ENCODE measurements at places on chromosomes 2 and 18.

DNA sequence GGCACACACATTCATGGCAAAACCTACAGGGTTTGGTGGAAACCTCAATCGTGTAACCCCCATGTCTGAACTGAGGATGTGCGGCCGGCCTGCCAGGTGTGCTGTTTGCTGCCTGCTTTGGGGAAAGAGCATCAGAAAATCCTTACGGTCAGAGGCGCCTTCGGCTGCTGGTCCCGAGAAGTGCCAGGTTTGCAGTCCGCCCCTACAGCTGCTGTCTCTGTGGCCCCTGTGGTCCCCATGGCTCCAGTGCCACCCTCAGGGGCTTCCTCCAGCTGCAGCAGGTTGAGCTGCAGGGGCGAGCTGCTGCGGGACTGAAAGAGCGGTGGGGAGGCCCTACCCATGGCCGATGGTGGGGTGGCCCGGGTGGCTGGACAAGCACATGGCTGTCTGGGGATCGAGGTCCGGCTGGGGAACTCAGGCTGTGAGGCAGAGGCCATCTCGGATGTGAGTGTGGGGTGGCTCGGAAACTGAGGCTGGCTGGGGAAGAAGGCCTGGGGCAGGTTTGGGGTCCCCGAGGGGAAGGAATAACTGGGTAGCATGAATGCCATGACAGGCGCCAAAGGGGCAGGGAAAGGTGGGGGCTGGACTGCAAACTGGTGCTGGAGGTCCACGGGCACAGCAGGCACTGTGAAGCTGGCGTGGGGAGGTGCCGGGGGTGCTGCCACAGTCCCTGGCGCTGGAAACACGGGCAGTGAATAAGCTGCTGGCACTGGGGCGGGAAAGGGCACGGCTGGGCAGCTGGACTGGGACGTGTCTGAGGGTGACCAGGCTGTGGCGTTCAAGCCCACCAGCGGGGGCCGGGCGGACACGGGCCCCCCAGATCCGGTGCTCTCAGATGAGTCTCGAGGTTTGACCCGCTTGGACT lies 13.2 kb upstream of the HES6 start:
- DNase-seq, result no peak

GRCh38 chr2:214987261-214987660 lies 151.2 kb downstream of the ABCA12 start:
- DNase-seq, result no peak

DNA sequence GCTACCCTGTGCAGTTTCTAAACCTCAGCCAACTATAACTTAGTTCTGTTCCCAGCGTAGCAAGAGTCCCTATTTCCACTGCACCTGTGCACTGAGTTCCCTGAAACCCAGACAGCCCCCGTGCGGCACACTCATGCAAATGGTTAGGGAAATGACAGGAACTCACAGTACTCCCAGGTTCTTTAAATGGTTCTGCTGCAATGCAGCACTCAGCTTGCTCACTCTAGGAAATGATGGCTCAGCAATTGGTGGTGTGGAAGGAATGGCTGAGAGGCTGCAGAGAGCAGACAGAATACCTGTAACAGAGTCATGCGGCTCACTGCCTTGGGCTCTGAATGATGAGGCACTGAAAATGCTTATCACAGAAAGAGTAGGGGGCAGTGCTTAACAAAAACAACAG lies 143.0 kb downstream of the RAD51AP2 start:
- no peak for DNase-seq

- DNase-seq, result no peak
These were observed 35.0 kb downstream of the SNED1 start for GRCh38 chr2:241033336-241033987.

DNA sequence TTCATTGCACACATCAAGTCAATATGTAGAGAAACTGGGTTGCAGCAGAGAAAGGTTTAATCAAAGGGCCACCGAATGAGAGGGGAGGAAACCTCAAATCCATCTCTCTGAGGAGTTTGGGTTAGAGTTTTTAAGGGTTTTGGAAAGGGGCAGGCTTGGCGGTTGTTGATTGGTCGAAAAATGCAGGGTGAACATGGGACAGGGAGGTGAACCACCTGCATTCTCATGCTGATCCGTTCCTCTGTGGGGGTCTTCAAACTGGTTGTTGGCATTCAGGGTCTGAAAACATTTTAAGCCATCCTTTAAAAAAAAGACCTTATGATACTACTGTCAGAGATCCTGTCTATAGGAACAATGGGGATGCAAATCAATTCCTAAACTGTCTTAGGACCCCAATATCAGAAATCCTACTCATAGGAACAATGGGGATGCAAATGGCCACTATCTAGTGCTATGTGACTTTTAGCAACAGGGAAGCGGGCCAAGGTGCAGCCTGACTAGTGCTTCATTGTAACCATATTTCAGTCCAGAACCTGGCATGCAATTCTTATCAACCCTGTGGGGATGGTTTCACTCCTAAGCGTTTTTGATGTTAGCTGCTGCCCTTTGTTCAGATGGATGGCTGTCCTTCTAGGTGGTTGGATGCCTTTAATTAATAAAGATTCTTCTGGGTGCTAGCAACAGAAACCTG lies 120.1 kb upstream of the MGAT5 start:
- DNase-seq, result no peak

GRCh38 chr2:61694312-61695274 lies 156.4 kb upstream of the XPO1 start:
- peak; percentile 69 for DNase-seq

DNA sequence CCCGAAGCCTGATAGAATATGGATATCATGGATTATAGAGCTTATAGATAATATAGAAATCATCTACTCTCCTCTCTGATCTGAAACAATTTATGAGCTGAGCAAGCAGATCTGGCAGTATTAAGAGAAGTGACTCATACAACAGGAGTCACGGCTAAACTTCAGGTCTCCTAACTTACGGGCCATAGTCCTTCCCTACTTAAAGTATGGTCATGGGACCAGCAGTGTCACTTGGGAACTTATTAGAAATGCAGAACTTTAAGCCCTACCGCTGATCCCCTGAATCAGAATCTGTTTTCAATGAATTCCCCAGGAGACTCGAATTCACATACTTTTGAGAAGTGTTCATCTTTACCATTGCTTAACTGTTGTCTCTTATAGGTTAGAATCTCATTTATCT lies 195.7 kb upstream of the FANCL start:
- no peak for DNase-seq

DNA sequence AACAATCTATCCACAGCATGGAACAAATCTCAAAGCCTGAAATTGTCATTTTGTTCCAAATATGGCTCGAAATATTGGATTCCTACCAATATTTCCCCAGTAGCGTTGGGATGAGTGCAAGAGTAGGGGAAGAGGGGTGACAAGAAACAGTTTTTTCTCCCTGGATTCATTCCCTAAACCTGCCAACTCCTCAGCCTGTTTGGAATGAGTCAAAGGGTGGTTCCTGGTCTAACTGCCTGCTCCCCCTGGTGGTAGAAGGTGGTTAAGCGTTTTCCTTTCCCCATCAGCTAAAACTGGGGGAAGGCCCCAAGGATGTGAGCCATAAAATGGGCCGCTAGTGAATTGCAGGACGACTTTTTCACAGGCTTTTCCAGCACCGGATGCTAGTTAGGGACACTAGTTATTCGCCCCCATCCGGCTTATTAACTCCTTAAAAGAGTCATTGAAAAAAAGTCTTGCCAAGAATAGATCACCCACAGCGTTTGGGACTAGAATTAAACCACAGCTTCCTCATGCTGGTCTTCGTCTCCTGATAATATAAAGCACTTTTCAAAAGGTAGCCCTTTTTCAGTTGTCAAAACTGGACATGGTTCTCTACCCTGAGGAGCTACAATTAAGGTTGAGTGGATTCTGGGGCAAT lies 72.5 kb downstream of the DHRS9 start:
- peak; percentile 28 for DNase-seq

GRCh38 chr18:46176001-46176400 lies 71.8 kb downstream of the HAUS1 start:
- no peak for DNase-seq

GRCh38 chr18:74233933-74234325 lies 57.8 kb downstream of the CYB5A start:
- DNase-seq, result no peak

GRCh38 chr2:54122939-54123338 lies 7.5 kb downstream of the ACYP2 start:
- DNase-seq, result no peak

DNA sequence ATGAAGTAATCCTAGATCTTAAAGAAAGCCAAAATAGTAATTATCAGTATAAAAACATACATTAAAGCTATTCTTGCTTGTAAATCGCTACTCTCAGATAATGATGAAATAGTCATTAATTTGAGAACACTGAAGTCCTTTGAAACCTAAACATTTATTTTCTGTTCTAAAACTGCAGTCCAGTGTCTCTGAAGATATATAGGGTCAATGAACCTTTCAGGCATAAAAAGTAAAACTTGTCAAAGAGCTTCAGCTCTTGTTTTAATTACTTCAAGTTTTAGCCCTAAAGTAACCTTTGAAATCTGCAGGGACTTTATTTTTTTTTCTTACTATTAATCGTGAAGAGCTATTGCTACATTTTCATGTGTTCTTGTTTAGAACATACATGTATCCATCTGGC lies 116.3 kb downstream of the KYNU start:
- DNase-seq, result no peak

- DNase-seq, result no peak
These were observed 24.9 kb downstream of the GORASP2 start for GRCh38 chr2:170953941-170954340.

DNA sequence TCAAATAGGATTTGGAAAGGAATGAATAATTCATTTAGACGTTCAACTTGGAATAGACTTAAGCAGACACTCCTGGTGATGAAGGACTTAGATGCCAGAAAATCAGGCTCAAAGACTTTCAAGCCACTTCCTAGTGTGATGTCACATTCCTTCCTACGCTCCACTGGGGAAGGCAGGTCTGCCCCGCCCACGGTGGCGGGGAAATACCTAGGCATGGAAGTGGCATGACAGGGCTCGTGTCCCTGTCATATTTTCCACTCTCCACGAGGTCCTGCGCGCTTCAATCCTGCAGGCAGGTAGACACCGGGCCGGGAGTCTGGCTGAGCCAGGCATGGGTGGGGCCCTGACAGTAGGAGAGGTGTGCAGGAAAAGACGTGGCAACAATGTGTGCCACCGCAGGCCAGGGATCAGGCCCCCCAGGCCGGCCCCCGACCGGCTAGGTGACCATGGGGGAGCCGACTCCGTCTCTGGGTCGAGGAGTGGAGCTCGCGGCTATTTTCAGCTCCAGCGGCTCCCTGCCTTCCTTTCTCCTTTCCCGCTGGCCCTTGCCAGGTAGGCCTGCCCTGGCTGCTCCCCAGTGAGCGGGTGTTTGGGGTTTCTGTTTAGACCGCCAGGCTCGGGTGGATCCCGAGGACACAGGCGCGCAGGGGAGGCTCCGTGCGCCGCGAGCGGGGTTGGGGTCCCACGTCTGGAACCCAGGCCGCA lies at the start of gene IL1RL2:
Gene IL1RL2 (plus strand): TSS at position 233 of the 705 bp plus-strand sequence. CDS start 845 bp downstream, outside the sequence.
- DNase-seq, result no peak

DNA sequence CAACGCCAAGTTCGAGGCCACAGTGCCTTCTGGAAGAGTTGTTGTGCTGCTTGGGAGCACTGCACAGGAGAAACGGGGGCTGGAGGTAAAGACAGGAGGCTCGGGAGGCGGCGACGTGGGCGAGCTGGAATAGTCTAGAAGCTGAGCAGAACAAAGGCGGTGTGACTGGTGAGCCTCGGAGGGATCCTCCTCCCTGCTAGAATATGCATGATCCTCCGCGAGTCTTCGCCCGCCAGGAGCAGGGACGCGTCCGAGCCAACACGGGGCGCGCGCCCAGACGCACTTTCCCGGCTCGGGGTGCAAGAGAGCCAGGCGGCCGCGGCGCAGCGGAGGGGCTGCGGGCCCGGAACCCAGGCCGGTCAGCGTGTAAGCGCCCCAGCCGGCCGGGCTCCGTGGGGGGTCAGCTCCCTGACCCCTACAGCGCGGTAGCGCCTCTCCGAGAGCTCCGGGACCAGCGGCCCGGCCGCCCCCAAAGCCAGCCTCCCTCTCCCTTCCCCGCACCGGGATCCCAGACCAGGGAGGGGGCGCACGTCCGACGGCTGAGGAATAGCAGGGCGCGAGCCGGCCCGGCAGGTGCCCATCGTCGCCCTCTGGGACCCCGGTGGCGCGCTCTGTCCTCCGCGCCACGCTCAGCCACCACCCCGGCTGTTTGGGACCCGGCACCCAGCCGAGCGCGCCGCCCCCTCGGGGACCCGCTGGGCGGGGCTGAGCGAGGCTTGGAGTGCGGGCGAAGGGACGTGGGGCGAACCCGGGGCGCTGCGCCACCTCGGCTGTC lies 62.5 kb downstream of the GNAL start:
- DNase-seq, result no peak

GRCh38 chr2:155022531-155022930 lies 324.0 kb downstream of the KCNJ3 start:
- DNase-seq, result no peak

- DNase-seq, result no peak
These were observed 179.0 kb downstream of the BARD1 start for GRCh38 chr2:214630402-214631045.

DNA sequence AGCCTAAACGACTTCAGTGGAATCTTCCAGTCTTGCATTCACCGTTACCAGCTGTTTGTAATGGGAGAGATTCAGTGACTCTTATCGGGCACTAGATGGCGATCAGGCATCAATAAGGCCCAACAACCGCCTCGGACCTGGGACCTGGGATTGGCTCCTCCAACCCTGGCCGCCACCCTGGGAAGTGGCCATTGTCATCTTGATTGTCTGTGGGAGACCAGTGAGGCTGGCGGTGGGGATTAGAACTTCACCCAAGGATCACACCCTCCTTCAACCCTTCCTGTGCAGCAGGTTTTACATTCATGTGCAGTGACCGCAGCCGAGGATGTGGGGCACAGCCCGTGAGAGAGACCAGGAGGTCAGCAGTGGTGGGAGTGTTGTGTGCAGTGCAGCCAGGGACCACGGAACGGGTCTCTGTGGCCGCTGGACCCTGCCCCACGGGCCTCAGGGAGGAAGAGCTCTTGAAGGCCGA lies 85.3 kb downstream of the SPP2 start:
- DNase-seq, result peak; percentile 35

DNA sequence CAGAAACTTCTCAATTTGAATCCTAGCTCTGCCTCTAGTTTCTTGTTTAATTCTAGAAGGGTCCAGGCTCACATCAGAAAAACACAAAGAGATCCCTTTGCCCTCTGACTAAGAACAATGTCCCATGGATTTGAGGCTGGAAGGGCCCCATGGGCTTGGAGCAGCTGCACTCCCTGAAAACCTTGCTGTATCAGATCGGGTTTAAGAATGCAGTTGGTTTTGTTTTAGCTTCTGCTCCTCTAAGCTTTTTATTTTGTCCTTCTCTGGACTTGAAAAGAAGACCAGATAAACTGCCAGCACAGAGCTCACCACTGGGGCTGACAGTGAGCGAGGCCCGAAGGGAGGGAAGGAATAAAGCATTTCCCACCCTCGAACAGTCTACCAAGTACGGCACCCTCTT lies 69.2 kb upstream of the WIPF1 start:
- DNase-seq, result no peak

DNA sequence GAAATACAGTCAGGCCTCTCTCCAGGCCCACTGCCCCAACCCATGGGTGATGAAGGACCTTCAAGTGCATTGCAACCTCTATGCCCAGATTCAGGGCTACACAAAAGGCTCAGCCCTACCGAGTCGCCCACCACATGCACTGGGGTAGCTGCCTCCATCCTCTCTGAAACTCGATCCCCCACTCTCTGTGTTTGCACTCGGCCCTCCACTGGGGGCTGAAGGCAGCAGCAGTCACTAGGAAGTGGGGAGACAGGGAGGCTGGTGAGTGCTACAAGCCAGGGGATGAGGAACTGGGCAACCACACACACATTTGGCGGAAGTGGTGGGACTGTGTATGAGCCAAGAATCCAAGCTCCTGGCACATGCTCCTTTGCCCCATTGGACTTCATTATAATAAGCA lies 94.6 kb downstream of the CERS6 start:
- no peak for DNase-seq

Data from GM19239 (cell line).